ENCODE measurements at places on chromosomes 3 and 15.

DNA sequence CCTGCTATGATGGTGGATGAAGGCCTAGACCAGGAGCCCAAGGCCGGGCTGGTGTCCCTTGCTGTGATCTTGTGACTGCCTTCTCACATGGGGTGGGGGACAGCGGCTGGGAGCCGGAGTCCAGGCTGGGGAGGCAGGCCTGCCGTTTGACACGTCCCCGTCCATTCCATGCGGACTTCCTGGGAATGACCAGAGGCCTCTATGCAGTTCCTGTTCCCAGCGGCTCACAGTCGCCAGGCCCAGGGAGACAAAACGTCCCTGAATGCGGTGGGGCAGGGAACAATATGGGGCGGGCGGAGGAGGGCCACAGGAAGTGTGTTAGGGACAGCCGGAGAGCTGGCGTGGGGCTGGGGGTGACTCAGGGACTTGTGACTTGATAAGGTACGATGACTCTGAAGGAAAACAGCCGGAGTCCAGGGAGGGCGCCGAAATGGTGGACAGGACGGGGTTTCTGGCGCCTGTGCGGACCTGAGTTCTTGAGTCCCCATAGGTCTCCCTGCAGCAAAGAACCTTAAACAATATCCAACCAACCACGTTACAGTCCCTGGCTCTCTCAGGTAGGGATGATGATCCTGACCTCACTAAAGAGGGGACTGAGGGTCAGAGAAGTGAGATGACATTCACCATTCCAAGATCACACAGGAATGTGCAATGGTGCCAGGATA, 40.5 kb upstream of the SMAD6 start:
- DNase-seq = no peak

DNA sequence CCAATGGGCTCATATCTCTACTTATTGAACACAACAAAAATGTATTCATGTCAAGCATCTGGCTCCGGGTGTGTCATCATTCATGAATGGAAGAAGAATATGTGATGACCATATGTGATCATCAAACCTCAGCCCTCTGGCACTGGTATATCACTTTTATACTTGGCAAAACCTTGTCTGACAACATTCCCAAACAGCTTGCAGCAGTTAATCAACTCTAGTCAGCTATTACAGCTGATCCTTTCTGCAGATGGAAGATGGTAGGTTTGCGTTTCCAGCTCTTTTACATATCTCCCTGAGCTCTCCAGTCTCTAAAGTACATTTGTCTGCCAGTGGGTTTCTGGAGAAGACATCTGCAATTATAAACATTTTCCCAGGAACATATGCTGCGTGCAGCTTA, 6.6 kb downstream of the PLSCR5 start:
- DNase-seq = no peak

GRCh38 chr3:30299674-30300385, 306.6 kb upstream of the TGFBR2 start:
- no peak for DNase-seq

GRCh38 chr3:43290956-43291355, 4.6 kb downstream of the SNRK start:
- DNase-seq = no peak

GRCh38 chr3:12370758-12371157, 81.9 kb downstream of the PPARG start:
- DNase-seq = no peak

GRCh38 chr3:149203758-149204157, 17.9 kb downstream of the CP start:
- no peak for DNase-seq

Data from SHP77 (cell line).